ENCODE measurements at places on chromosomes 3 and 15. TPM values are rescaled to one million over a fixed set of nuclear protein-coding genes. Genes with fewer than 3 reads are reported as not detected.
A peak's percentile ranks its signal among the peaks of the same experiment; 100 is the strongest.

DNA sequence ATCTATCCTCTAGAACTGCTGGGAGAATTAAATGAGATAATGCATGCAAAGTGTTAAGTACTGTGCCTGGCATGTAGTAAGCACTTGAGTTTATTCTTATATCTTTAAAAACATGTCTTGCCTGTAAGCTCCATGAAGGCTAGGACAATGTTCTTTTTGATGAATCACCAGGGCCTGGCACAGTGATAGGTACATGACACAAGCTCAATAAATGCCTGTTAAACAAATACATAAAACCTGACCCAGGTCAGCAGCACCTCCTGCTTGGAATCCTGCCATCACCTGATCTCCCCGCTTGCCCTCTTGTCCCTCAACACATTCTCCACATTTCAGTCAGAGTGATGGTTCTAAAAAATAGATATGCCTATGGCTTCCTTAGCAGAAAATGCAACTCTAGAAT, 186.8 kb downstream of the CHST2 start:
- no peak overlapping the region for H3K27ac ChIP-seq
- H3K4me1 ChIP-seq = peaks cover 7% of the 10 kb centered on the region
- no peaks in the 10 kb centered on the region for H3K27me3 ChIP-seq
- no peaks in the 10 kb centered on the region for H3K36me3 ChIP-seq
- DNase-seq = no peak

DNA sequence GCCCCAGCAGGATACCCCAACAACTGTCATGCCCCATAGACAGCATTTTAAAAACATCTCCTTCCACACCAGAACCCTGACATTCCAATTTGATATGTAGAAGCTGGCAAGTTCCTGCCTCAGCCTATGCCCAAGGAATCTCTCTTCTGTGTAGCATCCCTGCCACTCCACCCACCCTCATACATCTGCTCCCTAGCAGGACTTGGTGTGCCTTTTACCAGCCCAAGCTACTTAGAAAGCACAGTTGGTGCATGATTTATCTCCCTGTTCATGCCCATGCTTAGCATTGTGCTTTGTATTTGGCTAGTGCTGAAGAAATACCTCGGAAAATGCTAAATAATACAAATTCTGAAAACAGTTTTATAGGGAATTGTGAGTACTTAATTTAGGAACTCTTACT, 236.9 kb upstream of the HES1 start:
- DNase-seq = no peak
- H3K4me1 ChIP-seq = no peaks in the 10 kb centered on the region
- no peak overlapping the region for H3K27ac ChIP-seq
- H3K36me3 ChIP-seq = no peaks in the 10 kb centered on the region
- H3K4me3 ChIP-seq = no peak overlapping the region

DNA sequence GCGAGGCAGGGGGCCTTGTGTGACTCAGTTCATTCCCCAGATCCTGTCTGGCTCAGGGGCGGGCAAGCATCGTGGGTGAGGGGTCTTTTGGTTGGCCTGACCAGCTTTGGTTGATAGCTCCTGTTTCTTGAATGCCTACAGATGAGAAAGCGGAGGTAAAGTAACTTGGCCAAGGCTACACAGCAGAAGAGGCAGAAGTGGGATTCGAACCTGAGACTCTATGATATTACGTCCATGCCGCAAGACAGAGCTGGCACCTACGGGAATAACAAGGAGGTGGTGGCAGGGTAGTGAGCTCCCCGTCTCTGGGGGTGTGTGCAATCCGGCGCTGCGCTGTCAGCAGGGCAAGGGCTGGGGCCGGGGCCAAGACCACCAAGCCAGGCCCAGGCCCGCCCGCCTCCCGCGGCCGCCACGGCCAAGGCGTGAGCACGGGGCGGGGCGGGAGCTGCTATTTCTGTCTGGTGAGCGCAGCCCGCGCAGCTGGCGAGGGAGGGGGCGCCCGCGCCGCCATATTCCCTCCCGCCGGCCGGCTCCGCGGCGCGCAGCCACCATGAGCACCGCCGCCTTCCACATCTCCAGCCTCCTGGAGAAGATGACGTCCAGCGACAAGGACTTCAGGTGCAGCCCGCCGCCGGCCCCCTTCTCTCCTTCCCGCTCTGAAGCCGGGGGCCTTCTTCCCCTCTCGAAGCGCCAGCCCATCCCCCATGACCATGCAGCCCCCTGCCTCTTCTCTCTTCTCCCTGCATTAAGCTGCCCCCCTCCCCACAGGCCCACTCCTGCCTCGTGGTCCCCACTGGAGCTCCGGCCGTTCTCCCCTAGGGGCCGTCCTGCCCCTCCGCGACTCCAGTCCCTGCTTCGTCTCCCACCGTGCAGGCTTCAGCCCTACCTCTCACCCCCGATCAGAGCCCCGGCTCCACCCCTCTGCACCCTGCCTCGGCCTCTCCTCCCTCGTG, at the start of gene CAND2:
Gene CAND2 (plus strand): TSS at position 510 of the 953 bp plus-strand sequence. CDS start 41 bp downstream, at position 551.
- H3K27ac ChIP-seq = no peak within 1 kb of the TSS

- no peaks in the 10 kb centered on the region for H3K36me3 ChIP-seq
- peak overlapping the region; percentile 16 for H3K4me3 ChIP-seq
- peaks cover 40% of the 10 kb centered on the region for H3K4me1 ChIP-seq
- no peaks in the 10 kb centered on the region for H3K27me3 ChIP-seq
These were observed 45.7 kb downstream of the CHSY1 start for GRCh38 chr15:101206176-101206591.

- no peaks in the 10 kb centered on the region for H3K36me3 ChIP-seq
- no peak overlapping the region for H3K4me3 ChIP-seq
- DNase-seq = peak; percentile 69
- peaks cover 14% of the 10 kb centered on the region for H3K4me1 ChIP-seq
- no peak overlapping the region for H3K27ac ChIP-seq
- H3K27me3 ChIP-seq = no peaks in the 10 kb centered on the region
These were observed 150.8 kb upstream of the DPH6 start for GRCh38 chr15:35696767-35697231.

DNA sequence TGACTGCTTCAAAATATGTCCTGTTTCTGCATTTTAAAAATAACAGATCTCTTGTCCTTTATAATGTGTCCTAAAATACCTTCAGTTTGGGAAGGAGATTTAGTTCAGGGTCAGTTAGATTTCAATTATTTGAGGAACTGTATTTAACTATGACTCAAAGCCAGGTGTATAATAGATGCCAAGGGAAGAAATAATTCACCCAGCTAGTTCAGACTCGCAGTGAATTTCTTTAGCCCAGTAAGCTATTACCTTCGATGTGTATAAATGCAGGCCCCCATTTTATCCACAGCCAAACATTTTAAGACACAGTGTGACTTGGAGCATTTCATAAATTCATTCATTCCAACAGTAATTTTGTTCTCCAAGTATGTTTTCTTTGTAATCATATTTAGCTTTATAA, 458.0 kb downstream of the ZNF385D start:
- H3K27me3 ChIP-seq = no peaks in the 10 kb centered on the region
- DNase-seq = no peak
- H3K27ac ChIP-seq = no peak overlapping the region
- H3K4me1 ChIP-seq = no peaks in the 10 kb centered on the region
- no peaks in the 10 kb centered on the region for H3K36me3 ChIP-seq

GRCh38 chr3:28291577-28291976, 50.2 kb downstream of the CMC1 start:
- no peak for DNase-seq
- no peak overlapping the region for H3K27ac ChIP-seq
- no peak overlapping the region for H3K4me3 ChIP-seq
- H3K27me3 ChIP-seq = no peaks in the 10 kb centered on the region

GRCh38 chr3:173529062-173529711, 131.6 kb downstream of the NLGN1 start:
- H3K27ac ChIP-seq = no peak overlapping the region
- no peak overlapping the region for H3K4me3 ChIP-seq
- H3K36me3 ChIP-seq = no peaks in the 10 kb centered on the region
- H3K4me1 ChIP-seq = no peaks in the 10 kb centered on the region

DNA sequence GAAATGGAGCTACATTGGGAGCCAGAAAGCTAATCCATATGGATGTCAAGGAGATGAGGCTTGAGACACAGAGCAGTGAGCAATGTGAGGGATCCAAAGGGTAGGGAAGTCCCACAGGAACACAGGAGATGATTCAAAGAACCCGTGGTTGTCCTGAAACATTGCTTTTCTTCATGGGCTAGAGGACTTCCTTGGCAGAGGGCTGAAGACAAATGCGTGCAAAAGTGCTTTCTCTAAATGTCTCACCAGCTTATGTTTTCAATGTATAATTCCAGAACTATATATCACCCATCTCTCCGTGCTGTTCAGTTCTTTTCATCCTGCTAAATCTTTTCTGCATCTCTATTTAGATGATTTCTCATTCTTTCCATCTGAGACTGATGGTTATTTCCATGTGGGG, 46.0 kb upstream of the GOLGA8A start:
- no peaks in the 10 kb centered on the region for H3K27me3 ChIP-seq
- no peaks in the 10 kb centered on the region for H3K4me1 ChIP-seq
- H3K27ac ChIP-seq = no peak overlapping the region

GRCh38 chr3:16512435-16513140, 911 bp downstream of the RFTN1 start:
- H3K27me3 ChIP-seq = no peaks in the 10 kb centered on the region
- peak; percentile 26 for DNase-seq
- no peaks in the 10 kb centered on the region for H3K36me3 ChIP-seq

- peaks cover 6% of the 10 kb centered on the region for H3K36me3 ChIP-seq
- peaks cover 19% of the 10 kb centered on the region for H3K4me1 ChIP-seq
- peak overlapping the region; percentile 92 for H3K27ac ChIP-seq
- DNase-seq = no peak
- H3K27me3 ChIP-seq = no peaks in the 10 kb centered on the region
These were observed 1.5 kb downstream of the PBRM1 start for GRCh38 chr3:52684184-52684583.

DNA sequence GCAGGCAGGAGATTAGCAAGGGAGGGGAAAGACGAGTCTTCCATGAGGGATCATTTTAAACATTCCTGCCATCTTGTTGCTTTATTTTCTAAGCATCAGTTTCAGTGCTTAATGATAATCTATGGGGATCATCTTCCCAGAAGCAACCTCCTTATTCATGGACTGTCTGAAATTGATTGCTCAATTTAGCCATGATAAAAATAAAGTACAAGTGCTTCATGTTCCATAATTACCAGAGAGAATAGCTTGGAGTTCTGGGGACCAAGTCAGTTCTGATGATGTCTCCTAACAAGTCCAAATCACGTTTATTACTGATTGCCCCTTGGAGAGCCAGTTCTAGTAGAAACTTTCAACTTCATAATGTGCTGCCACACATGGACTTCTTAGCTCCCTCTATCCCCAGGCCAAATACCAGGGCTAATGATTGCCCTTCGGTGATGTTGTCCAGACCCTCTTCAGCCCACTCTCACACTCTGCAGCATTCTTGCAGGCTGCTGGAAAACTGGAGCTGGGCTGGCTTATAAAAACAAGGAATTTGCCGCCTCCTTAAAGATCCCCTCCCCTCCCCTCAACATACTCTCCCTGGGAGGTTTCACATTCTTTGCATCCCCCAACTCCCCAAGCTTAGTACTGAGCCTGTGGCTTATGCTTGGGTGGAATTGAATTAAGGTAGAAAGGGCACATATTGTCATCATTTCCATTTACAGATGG, 222.1 kb upstream of the ADAMTS9 start:
- H3K4me1 ChIP-seq = no peaks in the 10 kb centered on the region
- no peak overlapping the region for H3K27ac ChIP-seq
- H3K27me3 ChIP-seq = no peaks in the 10 kb centered on the region
- H3K36me3 ChIP-seq = no peaks in the 10 kb centered on the region
- no peak for DNase-seq

GRCh38 chr3:168250415-168250861, 154.7 kb upstream of the GOLIM4 start:
- H3K36me3 ChIP-seq = no peaks in the 10 kb centered on the region
- H3K27me3 ChIP-seq = no peaks in the 10 kb centered on the region
- DNase-seq = peak; percentile 11
- peak overlapping the region; percentile 59 for H3K4me3 ChIP-seq
- no peak overlapping the region for H3K27ac ChIP-seq

The FOXL2NB gene
- total RNA-seq = not detected

The MORC1 gene
- not detected for total RNA-seq

The GABRB3 gene
- 1.5 TPM for total RNA-seq

The EFCC1 gene
- total RNA-seq = not detected

The PLSCR2 gene
- not detected for total RNA-seq

The SIDT1 gene
- not detected for total RNA-seq
